ENCODE measurements at places on chromosomes 11 and 22.

DNA sequence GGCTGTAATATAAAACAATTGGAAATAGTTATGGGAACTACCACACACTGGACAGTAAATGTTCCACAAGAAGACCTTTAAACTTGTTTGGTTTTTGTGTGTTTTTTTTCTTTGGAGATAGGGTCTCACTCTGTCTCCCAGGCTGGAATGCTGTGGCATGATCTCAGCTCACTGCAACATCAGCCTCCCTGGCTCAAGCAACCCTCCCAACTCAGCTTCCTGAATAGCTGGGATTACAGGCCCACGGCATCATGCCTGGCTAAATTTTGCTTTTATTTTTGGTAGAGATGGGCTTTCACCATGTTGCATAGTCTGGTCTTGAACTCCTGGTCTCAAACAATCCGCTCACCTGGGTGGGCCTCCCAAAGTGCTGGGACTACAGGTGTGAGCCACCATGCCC lies 121.0 kb downstream of the MPPED2 start:
- DNase-seq = no peak

DNA sequence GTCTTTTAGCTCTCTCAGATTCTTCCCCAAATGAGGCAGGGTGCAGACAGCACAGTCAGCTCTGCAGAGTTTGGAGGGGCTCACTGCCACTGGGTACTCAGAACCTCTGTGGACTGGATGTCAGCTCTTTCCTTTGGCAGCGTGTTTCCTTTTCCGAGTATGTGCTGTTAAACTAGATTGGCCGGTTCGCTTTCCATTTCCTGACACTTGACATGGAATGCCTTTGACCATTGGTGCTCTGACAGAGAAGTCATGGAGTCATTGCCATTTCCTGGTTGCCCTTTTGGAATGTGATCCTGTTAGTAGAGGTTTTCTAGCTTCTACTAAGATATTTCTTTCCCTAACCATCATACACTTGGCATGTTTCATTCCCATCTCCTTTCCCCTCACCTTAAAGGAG lies 86.7 kb downstream of the SWAP70 start:
- no peak for DNase-seq

GRCh38 chr11:62104816-62105653 lies 18.8 kb upstream of the INCENP start:
- peak; percentile 57 for DNase-seq

GRCh38 chr11:83051760-83052671 lies 19.7 kb downstream of the RAB30 start:
- DNase-seq = peak; percentile 42

GRCh38 chr11:12176410-12176809 lies 66.0 kb downstream of the MICAL2 start:
- DNase-seq = no peak

- DNase-seq = no peak
Measured at GRCh38 chr11:74006743-74007304, 2.1 kb downstream of the UCP3 start.

DNA sequence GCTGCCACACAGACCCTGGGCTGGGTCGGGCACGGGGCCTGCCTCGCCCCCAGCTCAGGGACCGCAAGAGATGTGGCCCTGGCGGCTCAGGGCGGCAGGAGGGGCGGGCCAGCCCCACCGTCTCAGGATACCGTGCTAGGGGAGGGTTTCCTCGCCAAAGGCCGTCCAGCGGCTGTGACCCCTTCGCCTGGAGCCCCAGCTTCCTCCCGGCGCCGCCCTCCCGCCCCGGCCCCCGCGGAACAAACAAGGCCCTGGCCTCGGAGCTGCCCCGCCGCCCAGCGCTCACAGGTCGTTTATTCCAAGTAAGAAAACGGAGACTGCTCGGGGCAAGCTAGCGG lies 543 bp upstream of the AP2A2 start:
- no peak for DNase-seq

GRCh38 chr11:112004389-112004788 lies 20.8 kb upstream of the DLAT start:
- no peak for DNase-seq

- no peak for DNase-seq
Measured at GRCh38 chr22:17400305-17400704, 31.0 kb downstream of the CECR2 start.

DNA sequence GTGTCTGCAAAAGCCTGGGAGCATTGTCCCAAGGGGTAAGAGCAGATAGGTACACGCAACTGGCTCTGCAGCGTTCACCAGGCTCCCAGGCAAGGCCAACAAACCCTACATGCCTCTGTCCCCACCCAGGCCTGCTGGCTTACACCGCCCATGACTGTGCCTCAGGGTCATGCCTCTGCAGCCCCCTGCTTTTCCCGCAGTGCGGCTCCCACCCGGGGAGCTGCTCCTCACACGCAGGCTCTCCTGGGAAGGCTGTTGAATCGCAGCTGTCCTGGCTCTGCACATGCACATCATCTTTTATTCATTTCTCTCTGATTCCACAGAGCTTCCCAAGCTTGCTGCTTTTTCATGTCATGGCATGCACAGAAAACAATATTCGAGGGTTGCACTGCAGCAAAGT lies 29.2 kb upstream of the B3GAT1 start:
- no peak for DNase-seq

GRCh38 chr11:33704240-33705002 lies 3.8 kb upstream of the C11orf91 start:
- DNase-seq = no peak

DNA sequence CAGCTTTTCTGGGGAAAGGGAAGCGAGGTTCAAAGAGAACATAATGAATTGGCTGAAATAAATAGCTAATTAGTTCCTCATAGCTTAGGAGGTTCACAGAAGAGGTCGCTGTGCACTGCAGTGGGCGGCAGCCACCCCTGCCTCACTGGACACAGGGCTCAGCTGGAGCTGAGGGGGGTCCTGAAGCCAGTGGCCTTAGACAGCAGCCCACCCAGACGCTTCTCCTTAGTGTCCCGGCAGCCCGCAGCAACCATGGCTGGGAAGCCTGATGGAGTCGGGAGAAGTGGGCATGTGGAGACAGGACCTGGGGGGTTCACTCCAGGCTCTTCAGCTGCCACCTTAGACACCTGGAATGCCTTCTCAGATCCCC lies 75.4 kb downstream of the TRIM29 start:
- DNase-seq = no peak

DNA sequence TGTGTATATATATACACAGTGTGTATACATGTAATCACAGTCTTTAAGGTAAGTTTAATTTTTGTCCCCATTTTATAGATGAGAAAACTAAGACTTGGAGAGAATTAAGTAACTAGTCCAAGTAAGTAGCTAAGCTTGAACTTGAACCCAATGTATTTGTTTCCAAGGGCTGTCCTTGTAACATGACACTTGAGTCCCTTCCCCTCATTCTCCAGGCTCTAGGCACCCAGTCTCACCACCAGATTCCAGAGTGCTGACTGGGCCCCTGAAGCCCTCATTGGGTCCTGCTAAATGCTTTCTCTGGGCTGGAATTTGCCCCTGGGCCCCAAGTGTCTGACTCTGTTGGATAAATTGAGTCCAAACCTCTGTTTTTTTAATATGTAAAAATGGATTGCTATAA lies 45.5 kb downstream of the ADM start:
- DNase-seq = peak; percentile 76

GRCh38 chr22:22791438-22792181 lies 96.0 kb upstream of the IGLL5 start:
- DNase-seq = no peak

Measured in SJSA1 (cell line).